ENCODE measurements at places on chromosomes 5 and 9.

- DNase-seq, result no peak
Measured at GRCh38 chr5:38323645-38324295, 65.4 kb downstream of the EGFLAM start.

GRCh38 chr9:85347541-85347940 is 394.2 kb downstream of the AGTPBP1 start:
- no peak for DNase-seq

- DNase-seq, result no peak
Measured at GRCh38 chr5:62477801-62478200, 65.2 kb downstream of the IPO11 start.

- DNase-seq, result no peak
Measured at GRCh38 chr9:71886015-71886414, 25.0 kb downstream of the ABHD17B start.

- DNase-seq, result no peak
Measured at GRCh38 chr9:16950051-16950450, 79.6 kb upstream of the BNC2 start.

DNA sequence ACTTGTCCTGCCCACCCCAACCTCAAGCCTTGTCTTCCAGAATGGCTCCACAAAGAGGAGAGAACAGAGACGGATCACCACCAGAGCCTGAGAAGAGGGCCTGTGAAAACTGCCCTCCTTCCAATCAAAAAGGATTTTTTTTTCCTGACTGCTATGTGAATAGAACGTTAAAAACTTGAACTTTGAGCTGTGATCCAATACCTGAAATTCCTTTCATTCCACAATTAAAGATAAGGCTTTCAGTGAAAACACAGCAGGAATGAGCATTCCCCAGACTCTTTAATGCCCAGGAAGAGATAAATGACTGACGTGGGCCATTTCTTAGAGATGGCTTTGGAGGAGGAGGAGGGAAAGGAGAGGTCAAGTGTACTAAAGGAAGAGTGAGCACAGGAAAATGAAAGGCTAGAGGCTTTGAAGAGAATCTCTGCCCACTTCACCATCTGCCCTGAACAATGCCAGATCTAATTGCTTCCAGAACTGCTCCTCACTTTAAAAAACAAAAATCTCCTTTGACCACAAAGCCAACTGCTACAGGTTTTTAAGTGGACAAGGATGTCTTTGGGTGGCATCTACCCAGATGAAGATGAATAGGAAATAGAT is 177.9 kb upstream of the MAP3K1 start:
- DNase-seq, result no peak

DNA sequence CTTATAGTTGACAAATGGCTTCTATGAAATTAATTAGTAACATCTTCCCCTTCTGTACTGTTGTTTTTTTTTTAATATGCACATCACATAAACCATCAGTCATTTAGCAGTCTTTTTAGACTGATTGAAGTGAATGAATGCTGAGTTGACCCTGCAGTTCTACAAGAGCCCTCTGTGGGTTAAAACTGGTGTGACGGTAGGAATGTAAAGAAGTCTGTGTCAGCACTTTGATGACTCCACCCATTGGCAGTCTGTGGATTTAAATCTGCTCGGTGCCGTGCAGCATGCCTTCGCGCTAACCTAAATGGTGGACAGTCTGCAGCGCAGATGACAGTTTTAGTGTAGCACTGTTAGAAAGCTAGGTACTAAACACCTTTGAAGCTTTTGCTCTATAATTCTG is 3.1 kb downstream of the GTF3C4 start:
- no peak for DNase-seq

DNA sequence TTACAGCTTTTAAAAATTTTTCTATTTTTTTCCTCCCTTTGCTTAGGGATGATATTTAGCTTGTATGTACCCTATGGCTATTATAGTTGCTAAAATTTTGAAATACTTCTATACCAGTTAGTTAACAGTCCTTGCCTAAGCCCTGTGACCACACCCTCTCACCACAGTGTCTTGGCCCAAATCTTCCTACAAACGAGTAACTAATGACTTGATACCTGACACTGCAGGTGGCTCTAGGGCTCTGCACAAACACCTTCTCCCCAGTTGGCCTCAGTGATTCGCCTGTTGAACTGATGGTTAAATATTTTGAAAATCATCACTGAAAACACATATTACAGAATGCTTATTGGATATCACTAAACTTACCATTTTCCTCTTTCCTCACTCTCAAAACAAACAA is 449.6 kb upstream of the CHD1 start:
- DNase-seq, result no peak

DNA sequence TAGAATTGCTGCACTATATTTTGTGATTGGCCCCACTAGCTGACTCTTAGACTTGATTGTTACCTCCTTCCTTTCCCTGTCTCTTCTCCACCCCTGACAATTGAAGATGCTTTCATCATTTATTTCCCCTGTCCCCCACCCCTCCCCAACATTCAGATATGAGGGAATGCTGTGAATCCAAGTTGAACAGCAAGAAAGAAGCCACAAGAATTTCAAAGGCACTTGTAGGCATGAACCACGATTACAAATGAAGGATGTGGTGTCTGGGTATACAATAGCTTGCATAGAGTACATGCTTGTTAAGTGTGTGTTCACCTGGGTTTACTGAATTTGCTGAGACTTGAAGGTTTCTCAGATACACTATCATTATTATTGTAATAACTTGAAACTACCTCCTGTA is 78.3 kb upstream of the TRIO start:
- no peak for DNase-seq

DNA sequence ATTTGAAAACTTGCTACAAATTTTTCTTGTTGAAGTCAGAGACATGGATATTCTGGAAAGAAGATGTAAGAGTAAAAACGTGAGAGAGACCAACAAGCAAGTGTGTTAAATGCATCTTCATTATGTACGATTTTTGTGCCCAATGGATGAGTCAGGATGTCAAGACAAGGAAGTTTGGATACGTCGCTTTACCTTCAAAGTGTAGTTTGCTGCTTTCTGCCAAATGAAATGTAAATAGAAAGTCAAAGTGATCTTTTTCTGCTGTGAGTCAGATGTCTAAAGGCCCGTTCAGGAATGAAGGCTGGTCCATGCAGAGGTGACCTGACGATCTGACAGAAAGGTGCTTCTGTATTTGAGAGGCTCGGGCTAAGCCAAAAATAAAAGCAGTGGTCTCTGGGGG is 273.1 kb upstream of the PIK3R1 start:
- no peak for DNase-seq

- DNase-seq, result no peak
Measured at GRCh38 chr5:58156361-58156760, 303.5 kb downstream of the PLK2 start.

- no peak for DNase-seq
Measured at GRCh38 chr9:88536951-88537760, 2.2 kb downstream of the NXNL2 start.

DNA sequence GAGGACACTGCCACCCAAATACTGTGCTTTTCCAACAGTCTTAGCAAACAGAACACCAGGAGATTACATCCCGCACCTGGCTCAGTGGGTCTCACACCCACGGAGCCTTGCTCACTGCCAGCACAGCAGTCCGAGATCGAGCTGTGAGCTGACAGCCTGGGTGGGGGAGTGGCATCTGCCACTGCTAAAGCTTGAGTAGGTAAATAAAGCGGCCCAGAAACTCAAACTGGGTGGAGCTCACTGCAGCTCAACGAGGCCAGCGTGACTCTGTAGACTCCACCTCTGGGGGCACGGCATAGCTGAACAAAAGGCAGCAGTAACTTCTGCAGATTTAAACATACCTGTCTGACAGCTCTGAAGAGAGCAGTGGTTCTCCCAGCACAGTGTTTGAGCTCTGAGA is 28.8 kb downstream of the EPB41L4A start:
- no peak for DNase-seq

DNA sequence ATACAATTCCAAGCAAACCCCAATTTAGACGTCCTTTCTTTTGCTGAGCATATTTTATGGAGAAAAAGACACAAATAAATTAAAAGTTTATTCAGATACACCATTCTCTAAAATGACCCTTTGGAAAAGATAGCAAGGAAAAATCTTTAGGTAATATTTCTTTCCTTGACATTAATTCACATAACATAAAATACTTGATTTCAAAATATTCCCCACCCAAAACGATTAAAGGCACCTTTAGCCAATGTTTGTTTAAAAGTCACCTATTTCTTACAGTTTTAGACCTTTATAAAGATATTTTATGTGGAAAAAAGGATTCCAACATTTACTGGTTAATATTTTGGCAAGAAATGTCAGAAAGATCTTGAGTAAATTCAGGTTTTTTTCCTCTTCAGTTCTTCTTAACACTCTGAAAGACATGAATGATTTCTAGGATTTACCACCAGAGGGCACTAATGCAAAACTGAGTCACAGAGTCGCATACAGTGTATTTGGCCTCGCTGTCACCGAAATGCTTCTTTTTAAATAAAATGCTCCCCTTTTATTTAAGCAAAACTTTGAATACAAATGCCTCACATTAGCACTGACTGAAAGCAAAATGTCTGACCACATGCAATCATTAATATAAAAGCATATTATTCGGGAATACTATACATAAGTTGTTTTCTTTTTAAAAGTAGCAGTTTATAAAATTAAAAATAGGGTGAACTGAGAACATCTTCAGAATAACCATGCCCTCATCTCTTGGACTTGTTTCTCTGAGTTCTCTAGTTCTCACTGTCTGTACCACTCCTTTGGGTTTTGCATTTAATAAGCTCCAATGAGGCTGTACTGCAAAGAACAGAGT is 122.5 kb downstream of the SLC1A3 start:
- no peak for DNase-seq

DNA sequence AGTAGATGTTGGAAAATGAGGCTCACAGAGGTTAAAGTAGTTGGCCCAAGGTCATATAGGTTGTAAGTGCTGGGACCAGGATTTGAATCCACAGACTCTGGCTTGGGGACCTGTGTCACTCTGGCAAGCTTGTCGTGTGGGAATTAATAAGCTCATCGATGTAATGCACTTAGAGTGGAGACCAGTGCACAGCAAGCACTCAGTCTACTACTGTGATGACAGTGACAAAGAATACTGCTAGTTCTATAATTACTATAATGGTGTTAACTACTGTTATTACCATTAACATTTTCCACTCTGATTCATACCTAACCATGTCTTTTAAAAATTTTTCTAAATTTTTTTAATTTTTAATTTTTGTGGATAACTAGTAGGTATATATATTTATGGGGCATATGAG is 12.8 kb downstream of the PAM start:
- no peak for DNase-seq

DNA sequence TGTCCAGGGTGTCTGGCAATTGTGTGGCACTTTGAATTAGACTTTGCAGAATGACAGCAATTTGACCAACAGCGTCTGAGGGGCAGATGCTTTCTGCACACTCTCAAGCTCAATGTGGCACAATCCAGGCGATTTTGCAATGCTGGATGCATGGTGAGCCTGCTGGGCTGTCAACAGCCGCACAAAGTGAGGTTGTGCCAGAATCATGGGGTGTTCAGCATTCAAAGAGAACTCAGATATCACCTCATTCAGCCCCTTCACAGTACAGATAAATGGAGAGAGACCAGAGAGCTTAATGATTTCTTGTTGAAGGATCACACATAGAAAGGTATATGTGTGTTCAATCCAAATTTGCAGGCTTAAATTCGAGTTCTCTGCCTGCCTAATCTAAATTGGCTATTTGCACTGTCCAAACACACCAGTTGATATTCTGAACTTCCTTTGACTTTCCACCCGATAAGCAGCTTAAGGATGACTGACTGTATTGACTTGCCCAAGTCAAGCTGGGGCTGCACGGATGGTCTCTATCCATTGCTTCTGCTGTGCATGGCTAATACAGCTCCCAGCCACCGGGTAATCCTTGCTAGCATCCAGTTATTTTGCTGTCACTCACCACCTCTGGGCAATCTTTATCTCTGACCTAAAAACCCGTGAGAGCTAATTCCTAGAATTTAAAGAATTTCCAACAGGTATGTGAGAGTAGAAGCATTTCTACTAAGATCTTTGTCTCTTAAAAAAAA is 157.9 kb upstream of the TAS2R1 start:
- no peak for DNase-seq

DNA sequence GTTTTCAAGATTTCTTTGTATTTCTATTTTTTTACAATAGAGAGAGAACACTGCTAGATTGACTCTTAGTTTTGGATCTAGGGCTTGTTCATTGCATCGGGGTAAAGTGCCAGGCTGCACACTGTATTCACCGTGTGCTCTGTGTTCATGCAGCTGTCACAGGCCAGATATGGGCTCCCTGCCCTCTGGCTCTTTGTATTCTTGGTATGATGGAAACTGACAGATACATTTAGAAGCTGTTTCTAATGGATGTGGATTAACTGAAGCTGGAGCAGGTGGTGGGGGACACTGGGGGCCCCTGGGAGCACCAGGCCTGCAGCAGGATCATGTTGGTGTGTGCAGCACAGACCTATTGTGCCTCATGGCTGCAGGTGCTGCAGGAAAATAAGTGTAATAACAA is 28.0 kb downstream of the SLC36A1 start:
- DNase-seq, result no peak

GRCh38 chr5:39185761-39186160 is 33.6 kb downstream of the FYB1 start:
- no peak for DNase-seq

- no peak for DNase-seq
Measured at GRCh38 chr5:139980765-139981164, 62.3 kb downstream of the NRG2 start.

DNA sequence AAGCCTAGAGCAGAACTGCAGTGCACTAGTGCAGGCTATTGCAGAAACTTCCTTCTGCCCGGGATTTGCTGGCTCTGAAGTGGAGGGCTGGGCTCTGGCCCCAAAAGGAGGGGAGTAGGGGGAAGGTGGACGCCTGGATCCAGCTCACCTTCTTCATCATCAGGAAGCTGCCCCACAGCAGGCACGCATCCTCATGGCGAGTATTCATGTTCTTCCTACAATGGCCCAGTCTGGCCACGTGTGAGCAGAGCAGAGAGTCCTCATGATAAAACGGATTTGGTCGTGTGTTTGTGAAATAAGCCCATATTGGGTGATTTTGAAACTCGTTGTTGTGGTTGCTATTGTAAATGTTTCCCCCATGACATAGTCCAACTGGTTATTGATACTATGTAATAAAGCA is 8.2 kb upstream of the GLIPR2 start:
- DNase-seq, result no peak

GRCh38 chr9:95010431-95010838 is 283.9 kb downstream of the AOPEP start:
- no peak for DNase-seq

- DNase-seq, result peak; percentile 54
Measured at GRCh38 chr9:129610473-129611306, 10.2 kb downstream of the C9orf50 start.

DNA sequence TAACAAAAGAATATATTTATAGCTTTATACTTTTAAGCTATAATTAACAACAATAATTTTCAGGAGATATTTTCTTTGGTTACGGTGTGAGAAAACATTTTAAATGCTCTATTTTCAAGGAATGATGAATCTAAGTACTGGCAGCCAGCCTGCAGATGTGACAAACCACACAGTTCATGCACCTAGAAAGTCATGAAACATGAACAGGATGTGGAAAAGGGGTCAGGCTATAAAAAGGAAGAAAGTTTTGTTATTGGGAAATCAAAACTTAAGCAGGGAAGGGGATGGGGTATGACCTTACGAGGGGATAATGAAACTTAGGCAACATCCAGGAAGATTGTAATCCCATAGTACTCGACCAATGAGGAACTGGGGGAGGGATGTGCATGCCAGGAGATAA is 508.7 kb upstream of the GRAMD2B start:
- DNase-seq, result no peak

Measured in stimulated activated CD8-positive, alpha-beta memory T cell treated with anti-CD3 and anti-CD28 coated beads, Interleukin-4, amount 100 ng/mL, for 1 hour (primary cell).